ENCODE measurements at places on chromosomes 3 and 15. TPM values are rescaled to one million over a fixed set of nuclear protein-coding genes. Genes with fewer than 3 reads are reported as not detected.

Gene C3orf85
- total RNA-seq: not detected

GRCh38 chr15:37134699-37135131 is 34.4 kb upstream of the MEIS2 start:
- no peaks in the 10 kb centered on the region for H3K4me1 ChIP-seq
- no peaks in the 10 kb centered on the region for H3K27me3 ChIP-seq
- H3K27ac ChIP-seq: no peak overlapping the region

- no peak overlapping the region for H3K27ac ChIP-seq
- no peak for DNase-seq
- no peaks in the 10 kb centered on the region for H3K36me3 ChIP-seq
- H3K4me1 ChIP-seq: no peaks in the 10 kb centered on the region
Measured at GRCh38 chr3:143471705-143472104, 352.1 kb downstream of the CHST2 start.

- no peak overlapping the region for H3K4me3 ChIP-seq
- H3K36me3 ChIP-seq: no peaks in the 10 kb centered on the region
- no peak for DNase-seq
- no peaks in the 10 kb centered on the region for H3K4me1 ChIP-seq
- H3K27ac ChIP-seq: no peak overlapping the region
Measured at GRCh38 chr3:153400641-153401040, 238.6 kb downstream of the RAP2B start.

GRCh38 chr3:143521803-143522202 is 326.5 kb downstream of the SLC9A9 start:
- H3K4me3 ChIP-seq: no peak overlapping the region

DNA sequence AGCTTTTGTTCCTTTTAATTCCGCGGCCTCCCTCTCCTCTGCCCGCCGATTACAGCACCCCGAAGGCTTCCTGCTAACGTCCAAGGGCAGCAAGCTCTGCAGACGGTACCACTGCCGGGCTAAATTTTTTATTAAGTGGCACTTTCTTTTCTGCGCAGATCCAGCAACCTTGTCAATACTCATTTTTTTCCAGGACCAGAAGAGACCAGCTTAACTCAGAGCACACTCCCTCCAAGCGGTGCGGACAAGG is 542 bp upstream of the MEIS2 start:
- H3K4me3 ChIP-seq: peak overlapping the region; percentile 55
- peaks cover 8% of the 10 kb centered on the region for H3K4me1 ChIP-seq
- no peaks in the 10 kb centered on the region for H3K36me3 ChIP-seq
- peak; percentile 25 for DNase-seq

GRCh38 chr15:41285285-41285684 is 47.1 kb downstream of the OIP5 start:
- H3K27me3 ChIP-seq: no peaks in the 10 kb centered on the region
- H3K4me3 ChIP-seq: no peak overlapping the region
- peaks cover 29% of the 10 kb centered on the region for H3K36me3 ChIP-seq
- H3K27ac ChIP-seq: peak overlapping the region; percentile 92
- H3K4me1 ChIP-seq: peaks cover 12% of the 10 kb centered on the region
- no peak for DNase-seq

Data from thyroid gland (tissue), 4 donors.